ENCODE measurements at places on chromosomes 12 and 14.
A peak's percentile ranks its signal among the peaks of the same experiment; 100 is the strongest.

GRCh38 chr14:101004176-101004575 is 100.7 kb upstream of the RTL1 start:
- no peaks in the 10 kb centered on the region for H3K27me3 ChIP-seq
- H3K4me1 ChIP-seq, result peaks cover 3% of the 10 kb centered on the region
- DNase-seq, result no peak
- no peak overlapping the region for H3K27ac ChIP-seq

GRCh38 chr12:86015026-86015425 is 140.9 kb downstream of the NTS start:
- no peaks in the 10 kb centered on the region for H3K36me3 ChIP-seq
- H3K27me3 ChIP-seq, result no peaks in the 10 kb centered on the region
- H3K4me1 ChIP-seq, result no peaks in the 10 kb centered on the region

DNA sequence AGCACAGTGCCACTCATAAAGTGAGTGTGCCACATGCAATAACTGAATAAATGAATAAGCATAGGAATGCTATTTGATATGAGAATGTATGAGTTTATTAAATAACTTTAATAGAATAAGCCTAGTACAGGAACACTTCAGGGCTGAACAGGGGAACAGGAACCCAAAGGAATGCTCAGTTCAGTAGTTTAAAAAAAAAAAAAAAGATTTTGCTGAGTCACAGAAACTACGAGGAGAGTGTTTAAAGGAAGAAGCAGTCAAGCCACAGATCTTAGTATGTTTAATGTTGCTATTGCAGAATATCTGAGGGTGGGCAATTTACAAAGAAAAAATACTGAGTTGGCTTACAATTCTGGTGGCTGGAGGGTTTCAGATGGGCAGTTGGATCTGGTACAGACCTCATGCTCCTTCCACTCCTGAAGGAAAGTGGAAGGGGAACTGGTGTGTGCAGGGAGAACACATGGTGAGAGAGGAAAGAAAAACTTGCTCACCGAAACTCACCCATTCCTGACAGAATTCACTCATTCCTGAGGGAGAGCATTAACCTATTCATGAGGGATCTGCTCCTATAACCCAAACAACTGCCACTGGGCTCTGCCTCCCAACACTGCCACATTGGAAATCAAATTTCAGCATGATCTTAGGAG is 880.3 kb upstream of the MGAT4C start:
- peaks cover 5% of the 10 kb centered on the region for H3K4me1 ChIP-seq
- no peak for DNase-seq
- H3K4me3 ChIP-seq, result no peak overlapping the region
- H3K27ac ChIP-seq, result no peak overlapping the region

DNA sequence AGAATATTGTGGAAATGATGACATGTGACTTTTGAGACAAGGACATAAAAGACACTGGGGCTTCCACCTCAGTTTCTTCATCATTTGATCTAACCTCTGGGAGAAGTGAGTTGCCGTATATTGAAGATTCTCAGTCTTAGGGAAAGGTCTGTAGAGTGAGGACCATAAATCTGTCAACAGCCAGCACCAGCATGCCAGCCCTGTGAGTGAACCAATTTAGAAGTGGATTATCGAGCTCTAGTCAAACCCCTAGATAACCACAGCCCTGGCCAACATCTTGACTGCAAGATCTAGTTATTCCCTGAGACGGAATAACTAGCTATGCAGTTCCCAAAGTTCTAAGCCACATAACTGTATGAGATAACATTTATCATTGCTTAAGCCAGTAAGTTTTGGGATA is 108.8 kb upstream of the PTPRR start:
- H3K27ac ChIP-seq, result no peak overlapping the region
- no peaks in the 10 kb centered on the region for H3K36me3 ChIP-seq

DNA sequence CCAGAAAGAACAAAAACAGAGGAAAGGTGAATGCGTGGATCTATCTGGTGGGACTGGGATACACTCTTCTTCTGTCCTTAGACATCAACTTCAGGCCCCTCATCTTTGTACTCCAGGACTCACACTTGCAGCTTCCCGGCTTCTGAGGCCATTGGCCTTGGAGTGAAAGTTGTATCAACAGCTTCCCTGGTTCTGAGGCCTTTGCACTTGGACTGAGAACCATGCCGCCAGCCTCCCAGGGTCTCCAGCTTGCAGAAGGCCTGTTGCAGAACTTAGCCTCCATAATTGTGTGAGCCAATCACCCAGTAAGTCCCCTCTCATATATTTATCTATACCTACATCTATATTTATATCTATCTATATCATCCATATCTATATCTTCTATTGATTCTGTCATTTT is 218.4 kb downstream of the SOX5 start:
- H3K36me3 ChIP-seq, result no peaks in the 10 kb centered on the region
- no peaks in the 10 kb centered on the region for H3K27me3 ChIP-seq
- no peak overlapping the region for H3K4me3 ChIP-seq
- DNase-seq, result no peak
- no peak overlapping the region for H3K27ac ChIP-seq

DNA sequence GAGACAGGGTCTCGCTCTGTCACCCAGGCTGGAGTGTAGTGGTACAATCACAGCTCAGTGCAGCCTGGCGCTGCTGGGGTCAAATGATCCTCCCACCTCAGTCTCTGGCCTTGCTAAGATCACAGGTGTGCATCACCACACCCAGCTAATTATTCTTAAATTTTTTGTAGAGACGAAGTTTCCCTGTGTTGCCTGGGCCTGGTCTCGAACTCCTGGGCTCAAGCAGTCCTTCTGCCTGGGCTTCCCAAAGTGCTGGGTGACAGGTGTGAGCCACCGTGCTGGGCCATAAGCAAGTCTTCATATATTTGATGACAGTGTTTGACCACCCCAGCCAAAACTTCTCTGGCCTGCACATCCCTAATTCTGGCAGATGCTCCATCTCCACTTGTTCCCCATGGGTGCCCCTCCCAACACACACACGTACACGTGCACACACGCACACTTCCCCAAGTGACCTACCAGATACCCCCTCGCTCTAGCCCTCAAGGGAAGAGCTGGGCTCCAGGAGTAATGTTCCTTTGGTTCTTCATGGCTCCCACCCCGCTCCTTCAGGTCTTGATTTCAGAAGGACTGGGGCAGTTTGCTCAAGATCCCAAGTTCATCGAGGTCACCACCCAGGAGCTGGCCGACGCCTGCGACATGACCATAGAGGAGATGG is 104.3 kb upstream of the FKBP4 start:
- peaks cover 34% of the 10 kb centered on the region for H3K27me3 ChIP-seq
- no peak for DNase-seq
- H3K27ac ChIP-seq, result no peak overlapping the region

DNA sequence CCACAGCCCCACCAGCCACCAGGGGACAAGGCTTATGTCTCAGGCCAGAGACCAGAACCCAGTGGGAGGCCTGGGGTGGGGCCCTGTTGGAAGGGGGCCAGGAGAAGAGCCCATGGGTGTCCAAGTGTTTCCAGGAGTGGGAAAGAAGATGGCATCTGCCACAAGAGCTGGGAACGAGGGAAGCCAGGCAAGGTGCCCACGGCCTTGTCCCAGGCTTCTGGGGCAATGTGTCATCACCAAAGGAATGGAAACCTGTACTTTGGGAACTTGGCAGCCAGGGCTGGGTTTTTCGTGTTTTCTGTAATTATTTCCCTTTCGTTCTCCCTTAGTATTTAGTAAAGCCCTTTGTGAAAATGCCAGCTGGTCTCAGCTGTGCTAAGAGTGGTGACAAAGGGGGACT is 5.3 kb upstream of the PGF start:
- peak overlapping the region; percentile 41 for H3K27ac ChIP-seq
- no peaks in the 10 kb centered on the region for H3K36me3 ChIP-seq

GRCh38 chr12:48999371-49000131 is at the start of gene DDN:
Gene DDN, minus strand, starts transcription at chr12:48999375. Its CDS starts 88 bp downstream, at chr12:48999287.
- peaks cover 14% of the 10 kb centered on the region for H3K27me3 ChIP-seq
- H3K36me3 ChIP-seq, result peaks cover 33% of the 10 kb centered on the region
- H3K4me3 ChIP-seq, result peak within 1 kb of the TSS; percentile 32
- no peak for DNase-seq
- H3K27ac ChIP-seq, result no peak within 1 kb of the TSS

GRCh38 chr12:1630133-1630826 is 1.2 kb downstream of the WNT5B start:
- H3K27ac ChIP-seq, result no peak overlapping the region
- no peaks in the 10 kb centered on the region for H3K36me3 ChIP-seq
- peaks cover 5% of the 10 kb centered on the region for H3K4me1 ChIP-seq
- DNase-seq, result no peak

DNA sequence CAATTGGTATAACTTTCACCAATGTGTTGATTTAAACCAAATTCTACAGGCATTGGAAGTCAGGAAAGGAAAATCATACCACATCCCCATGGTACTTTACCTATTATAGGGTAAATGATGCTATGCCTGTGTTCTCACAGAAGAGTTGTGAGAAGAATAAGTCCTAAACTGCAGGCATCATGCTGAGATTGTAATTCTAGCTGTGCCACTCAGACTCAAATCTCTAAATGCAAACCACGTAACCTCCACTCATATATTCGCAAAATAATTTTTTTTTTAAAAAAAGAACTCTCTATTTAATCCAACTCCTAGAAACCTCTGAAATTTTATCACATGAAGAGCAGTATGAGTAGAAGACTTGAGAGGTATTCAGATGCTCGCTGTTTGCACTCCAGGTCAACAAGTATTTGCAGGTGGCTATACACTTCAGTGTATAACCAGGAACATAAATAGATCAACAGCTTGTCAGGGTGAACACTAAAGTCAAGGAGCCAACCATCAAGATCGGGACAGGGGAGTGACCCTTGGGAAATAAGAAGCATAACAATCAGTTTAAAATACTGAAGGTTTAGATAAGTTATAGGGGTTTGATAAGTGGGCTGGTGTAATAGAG is 110.1 kb downstream of the SLC25A21 start:
- H3K4me1 ChIP-seq, result no peaks in the 10 kb centered on the region
- DNase-seq, result no peak
- no peak overlapping the region for H3K27ac ChIP-seq
- H3K27me3 ChIP-seq, result no peaks in the 10 kb centered on the region

DNA sequence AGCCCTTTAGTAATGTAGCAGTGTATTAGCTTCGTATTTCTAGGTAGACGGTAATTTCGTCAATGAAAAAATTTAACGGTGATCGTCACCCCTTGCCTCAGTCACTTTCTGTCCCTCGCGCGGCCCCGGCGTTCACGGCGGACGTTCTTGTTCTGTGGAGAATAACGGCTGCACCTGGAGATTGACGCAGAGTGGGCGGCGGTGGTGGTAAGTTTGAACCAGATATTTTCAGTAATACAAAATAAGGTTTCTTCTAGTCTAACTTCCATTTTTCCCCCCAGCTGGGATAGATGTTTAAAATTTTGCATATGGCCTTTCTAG is 341 bp downstream of the ZNF10 start:
- H3K27me3 ChIP-seq, result no peaks in the 10 kb centered on the region
- peak overlapping the region; percentile 77 for H3K27ac ChIP-seq
- H3K36me3 ChIP-seq, result peaks cover 13% of the 10 kb centered on the region
- no peaks in the 10 kb centered on the region for H3K4me1 ChIP-seq

- H3K4me1 ChIP-seq, result no peaks in the 10 kb centered on the region
- DNase-seq, result no peak
- no peaks in the 10 kb centered on the region for H3K36me3 ChIP-seq
- no peak overlapping the region for H3K27ac ChIP-seq
- H3K4me3 ChIP-seq, result no peak overlapping the region
These were observed 117.1 kb upstream of the SLC35F4 start for GRCh38 chr14:57982804-57983634.

GRCh38 chr12:127538316-127538715 is 728.7 kb upstream of the TMEM132C start:
- H3K36me3 ChIP-seq, result no peaks in the 10 kb centered on the region
- H3K27ac ChIP-seq, result no peak overlapping the region
- H3K27me3 ChIP-seq, result no peaks in the 10 kb centered on the region
- H3K4me3 ChIP-seq, result no peak overlapping the region
- no peaks in the 10 kb centered on the region for H3K4me1 ChIP-seq
- no peak for DNase-seq

Measured in RWPE2 (cell line).